ENCODE measurements at places on chromosomes 2 and 18.
A peak's percentile ranks its signal among the peaks of the same experiment; 100 is the strongest.

- DNase-seq, result no peak
Measured at GRCh38 chr2:178074123-178075005, 1.8 kb upstream of the PDE11A start.

- peak; percentile 86 for DNase-seq
Measured at GRCh38 chr2:28390241-28390745, 2.4 kb upstream of the FOSL2 start.

- DNase-seq, result no peak
Measured at GRCh38 chr2:65300134-65300760, 72.6 kb downstream of the ACTR2 start.

DNA sequence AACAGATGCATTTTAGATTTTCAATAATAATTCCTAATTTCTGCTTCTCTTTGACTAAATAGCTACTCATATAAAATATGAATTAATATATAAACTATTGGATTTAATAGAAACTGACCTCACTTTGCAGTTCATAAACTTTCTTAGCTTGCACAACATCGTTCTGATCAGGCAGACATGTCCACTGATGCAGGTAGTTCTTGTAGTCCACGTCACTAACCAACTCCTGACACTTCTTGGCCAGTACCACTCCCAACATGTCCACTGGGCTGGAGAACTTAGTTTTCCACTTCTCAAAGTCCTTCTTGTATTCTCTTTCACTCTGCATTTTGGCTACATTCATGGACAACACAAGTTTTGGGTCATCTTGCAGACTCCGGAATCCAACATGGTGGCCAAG is 83.8 kb downstream of the NEB start:
- DNase-seq, result no peak

DNA sequence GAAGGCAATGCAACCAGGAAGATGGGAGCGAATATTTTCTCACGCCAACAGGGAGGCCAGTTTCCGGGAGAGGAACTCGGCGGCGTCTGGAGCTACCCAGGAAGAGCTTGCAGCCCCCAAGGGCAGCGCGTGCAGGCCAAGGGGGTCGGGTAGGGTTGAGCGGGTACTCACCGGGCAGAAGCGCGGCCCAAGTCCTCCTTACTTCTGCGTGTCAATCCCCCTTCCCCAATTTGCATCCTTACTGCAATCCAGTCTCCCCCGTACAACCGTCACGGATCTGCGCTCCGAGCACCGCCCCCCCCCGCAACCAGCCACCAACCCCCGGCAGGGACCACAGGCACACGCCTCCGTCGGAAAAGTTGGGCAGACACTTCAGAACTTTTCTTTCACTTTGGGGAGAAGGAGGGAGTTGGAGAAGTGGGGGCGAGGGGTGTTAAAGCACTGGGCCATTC is 1.3 kb downstream of the ATP8B1 start:
- peak; percentile 67 for DNase-seq

DNA sequence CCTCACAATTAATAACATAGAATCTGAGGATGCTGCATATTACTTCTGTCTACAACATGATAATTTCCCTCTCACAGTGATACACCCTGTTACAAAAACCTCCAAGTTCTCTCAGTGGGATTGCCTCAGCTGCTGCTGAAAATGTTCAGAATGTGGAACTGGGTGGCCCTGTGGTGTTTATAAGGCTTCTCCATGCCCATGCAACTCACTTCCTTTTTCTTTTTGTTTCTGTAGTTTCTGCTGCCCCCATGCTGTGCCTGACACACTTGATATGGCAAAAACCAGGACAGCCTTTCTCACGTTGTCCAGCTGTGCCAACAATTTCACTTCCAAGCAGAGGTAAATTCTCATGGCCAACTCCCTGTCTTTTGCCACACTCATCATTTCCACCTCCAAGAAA is 206.2 kb downstream of the RPIA start:
- no peak for DNase-seq

DNA sequence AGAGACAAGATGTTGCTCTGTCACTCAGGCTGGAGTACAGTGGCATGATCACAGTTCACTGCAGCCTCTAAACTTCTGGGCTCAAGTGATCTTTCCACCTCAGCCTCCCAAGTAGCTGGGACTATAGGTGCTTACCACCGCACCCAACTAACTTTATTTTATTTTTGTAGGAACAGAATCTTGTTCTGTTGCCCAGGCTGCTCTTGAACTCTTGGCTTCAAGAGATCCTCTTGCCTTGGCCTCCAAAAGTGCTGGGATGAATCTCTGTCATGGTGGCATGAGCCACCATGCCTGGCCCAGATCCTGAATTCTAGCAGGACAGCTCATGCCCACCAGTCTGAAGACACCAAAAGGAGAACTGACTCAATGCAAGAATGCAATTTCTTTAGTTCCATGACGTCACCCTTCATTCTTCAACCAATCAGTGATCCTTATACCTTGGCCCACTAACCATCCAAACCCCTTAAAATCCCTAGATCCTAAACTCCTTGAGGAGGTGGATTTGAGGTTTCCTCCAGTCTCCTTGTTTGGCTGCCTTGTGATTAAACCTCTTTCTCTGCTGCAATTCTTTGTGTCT is 25.6 kb upstream of the CXXC1 start:
- DNase-seq, result no peak

DNA sequence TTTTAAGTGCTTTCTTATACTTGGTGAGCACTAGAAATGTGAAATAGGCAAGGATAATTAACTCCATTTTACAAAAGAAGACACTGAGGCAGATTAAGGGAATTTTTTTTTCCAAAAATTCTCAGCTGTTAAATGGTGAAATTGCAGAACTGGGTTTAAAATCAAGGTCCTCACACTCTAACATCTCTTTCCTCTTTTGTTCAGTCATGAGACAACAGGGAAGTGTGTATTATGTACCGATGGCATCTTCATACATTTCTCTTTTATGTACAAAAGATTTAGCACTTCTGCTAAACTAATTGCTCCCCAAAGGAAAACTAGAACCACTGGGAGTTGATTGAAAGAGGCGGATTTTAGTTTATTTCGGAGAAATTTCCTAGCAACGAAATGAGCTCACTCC is 203.0 kb downstream of the SETBP1 start:
- DNase-seq, result no peak

GRCh38 chr2:158668001-158668765 is 126.9 kb upstream of the DAPL1 start:
- DNase-seq, result no peak

GRCh38 chr2:136255648-136256461 is 137.9 kb upstream of the CXCR4 start:
- no peak for DNase-seq

DNA sequence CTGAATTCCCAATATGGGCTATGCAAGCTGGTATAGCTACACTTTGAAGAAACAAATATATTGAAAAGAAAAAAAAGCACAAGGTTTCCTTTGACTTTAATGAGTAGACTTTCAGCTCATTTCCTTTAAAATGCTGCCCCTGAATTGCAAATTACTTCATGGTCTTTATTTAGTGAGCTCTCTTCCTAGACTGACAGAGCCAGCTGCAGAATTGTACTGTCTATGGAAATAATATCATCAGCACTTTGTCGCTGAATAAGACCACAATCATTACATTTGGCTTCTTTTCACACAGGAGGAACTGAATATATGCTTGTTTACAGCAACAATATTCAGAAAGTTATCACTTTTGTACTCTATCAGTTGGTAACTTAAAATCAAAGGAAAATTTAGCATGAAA is 41.7 kb downstream of the ARL5A start:
- no peak for DNase-seq

DNA sequence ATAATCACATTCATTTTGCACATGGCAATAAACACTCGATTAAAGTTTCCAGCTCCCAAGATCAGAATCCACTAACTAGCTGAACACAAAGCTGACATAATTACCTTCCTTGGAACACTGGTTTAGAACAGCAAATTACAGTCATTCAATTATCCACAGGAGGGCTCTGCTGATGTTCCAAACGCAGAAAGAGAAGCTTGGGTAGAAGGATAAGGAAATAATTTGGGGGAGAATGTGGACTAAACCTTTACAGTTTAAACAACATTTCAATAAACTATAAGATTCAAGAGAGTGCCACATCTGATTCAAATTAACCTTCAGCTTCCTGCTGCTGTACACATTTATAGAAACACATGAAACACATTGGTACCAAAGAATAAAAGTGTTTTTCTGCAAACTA is 67.8 kb upstream of the ARL4C start:
- no peak for DNase-seq

All from endodermal cell (in vitro differentiated cells).